Left renal pelvis (tissue), 4 donors: ENCODE measurements at places on chromosomes 1 and 21.

DNA sequence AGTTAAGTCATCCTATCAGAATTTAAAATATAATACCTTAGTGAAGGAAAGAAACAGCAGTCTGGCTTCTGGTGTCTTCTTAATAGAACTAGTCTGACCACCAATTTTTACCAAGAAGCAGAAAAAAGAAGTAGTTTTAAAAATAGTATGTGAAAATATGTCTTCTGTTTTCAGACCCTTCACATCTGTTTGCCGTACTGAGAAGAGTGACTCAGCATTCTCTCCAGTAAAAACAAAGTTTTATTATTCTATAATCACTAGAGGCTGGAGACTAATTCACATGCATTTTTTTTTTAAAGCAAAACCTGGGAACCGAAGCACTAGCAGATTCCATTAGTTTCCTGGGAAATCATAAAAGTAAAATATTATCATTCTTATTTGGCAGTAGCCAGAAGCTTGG lies 163.8 kb downstream of the COL24A1 start:
- no peak for DNase-seq

GRCh38 chr1:157170677-157171515 lies 32.7 kb upstream of the ETV3 start:
- no peak for DNase-seq

DNA sequence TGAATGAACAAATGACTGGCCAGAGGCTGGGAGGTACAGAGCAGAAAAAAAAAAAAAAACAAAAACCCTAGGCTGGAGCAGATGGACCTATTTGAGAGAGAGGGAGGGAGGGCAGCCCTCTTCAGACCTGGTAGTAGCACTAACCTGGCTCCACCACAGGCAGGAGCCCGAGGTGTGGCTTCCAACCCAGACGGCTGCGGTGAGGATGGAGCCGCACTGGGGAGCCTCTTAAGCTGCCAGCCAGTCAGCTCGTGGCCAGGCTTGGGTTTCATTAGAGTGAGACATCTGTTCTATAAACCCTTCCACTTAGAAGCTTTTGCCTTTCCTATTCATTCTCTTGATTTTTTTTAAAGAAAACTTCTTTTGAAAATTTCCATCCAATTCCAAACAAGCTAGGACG lies 16.8 kb downstream of the LGR6 start:
- DNase-seq, result no peak

DNA sequence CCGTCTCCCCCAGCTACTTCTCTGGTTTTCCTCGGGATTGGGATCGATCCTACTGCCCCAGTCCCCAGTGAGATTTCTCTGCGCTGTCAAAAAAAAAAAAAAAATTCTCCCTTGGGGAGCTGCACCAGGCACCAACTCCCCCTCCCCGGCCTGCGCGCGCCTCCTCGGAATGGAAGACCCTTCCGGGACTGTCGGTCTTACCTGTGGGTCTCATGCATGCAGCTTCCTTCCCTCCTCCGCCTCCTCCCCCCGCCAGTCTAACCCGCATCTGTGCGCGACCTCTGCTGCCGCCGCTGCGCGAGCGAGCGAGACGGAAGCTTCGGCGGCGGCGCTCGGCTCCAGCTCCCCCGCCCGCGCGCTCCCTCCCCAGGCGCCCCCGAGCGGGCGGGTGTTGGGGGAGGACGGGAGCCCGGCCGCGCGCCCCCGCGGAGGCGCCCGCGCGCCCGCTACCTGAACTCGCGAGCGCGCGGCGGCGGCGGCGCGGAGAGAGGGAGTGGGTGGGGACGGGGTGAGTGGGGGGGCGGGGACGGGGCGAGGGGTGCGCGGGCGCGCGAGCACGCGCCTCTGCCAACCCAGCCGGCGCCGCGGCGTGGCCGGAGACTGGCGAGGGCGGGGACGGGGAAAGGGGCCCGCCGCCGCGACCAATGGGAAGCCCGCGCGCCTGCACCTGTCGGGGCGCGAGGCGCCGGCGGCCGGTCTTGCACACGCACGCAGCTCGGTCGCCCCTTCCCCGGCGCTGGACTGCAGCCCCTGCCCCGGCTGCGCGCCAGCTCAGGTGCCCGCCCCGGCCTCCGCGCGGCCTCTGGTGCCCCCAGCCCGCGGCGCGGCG lies at the start of gene SUSD4:
Gene SUSD4, minus strand, starts transcription at position 321 of the 829 bp plus-strand sequence. CDS start 751 bp downstream, outside the sequence.
- no peak for DNase-seq

- DNase-seq, result no peak
These were observed 204.9 kb downstream of the TBX15 start for GRCh38 chr1:118783095-118783758.

DNA sequence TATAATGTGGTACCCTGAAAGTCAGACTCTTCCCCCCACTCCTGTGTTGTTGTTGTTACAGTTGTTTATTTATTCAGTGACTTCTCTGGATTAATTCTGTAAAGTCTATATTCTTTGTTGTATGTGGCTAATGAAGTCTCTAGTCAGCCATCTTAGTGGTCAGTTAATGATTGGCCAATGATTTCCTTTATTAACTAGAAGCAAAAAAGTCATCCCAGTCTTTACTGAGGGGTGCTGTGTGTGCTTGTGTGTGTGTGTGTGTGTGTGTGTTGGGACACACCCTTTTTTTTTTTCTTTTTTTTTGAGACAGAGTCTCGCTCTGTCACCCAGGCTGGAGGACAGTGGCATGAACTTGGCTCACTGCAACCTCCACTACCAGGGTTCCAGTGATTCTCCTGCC lies 37.3 kb upstream of the HYI start:
- no peak for DNase-seq

DNA sequence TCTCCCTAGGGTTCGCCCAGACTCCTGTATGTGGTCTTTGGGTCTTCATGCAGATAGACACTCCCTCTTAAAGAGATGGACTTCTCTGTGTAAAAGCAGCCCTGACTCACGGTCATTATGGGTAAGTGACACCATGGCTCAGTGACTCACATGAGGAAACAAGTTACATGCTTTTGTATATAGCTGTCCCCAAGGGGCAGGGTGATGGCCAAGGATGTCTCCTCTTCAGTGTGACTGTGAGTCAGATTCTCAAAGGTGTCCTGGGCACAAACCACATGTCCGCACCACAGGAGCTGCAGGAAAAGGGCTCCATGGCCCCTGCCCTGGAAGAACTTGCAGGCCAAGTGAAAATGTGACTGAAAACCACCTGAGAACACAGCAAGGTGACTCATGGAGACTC lies 380.4 kb downstream of the NPHP4 start:
- DNase-seq, result no peak
